Stimulated activated CD4-positive, alpha-beta T cell treated with anti-CD3 and anti-CD28 coated beads, Interleukin-12 subunit alpha, Interleukin-12 subunit beta, amount 100 ng/mL, for 24 hours (primary cell): ENCODE measurements at places on chromosomes 4 and X.

- no peak for DNase-seq
These were observed 87.8 kb upstream of the GUCY1A1 start for GRCh38 chr4:155578726-155579370.

- no peak for DNase-seq
These were observed 55.7 kb upstream of the SLC7A11 start for GRCh38 chr4:138297743-138298405.

GRCh38 chrX:139680356-139680755 lies 27.6 kb downstream of the MCF2 start:
- no peak for DNase-seq

DNA sequence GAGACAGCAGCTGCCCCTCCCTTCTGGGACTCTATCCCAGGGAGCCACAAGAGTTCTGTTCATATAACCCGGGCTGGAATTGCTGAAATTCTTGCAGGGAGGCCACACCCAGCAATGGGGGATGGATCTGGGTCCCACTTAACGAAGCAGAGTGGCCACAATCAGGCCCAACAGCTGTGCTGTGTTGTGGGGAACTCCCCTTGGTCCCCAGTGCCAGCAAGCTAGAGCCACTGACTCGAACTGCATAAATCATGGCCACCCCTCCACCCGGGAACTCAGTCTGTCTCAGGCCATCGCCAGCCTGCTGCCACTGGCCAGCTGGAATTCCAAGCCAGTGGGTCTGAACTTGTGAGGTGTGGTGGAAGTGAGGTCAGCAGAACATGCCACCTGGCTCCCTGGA lies 111.1 kb downstream of the KLF8 start:
- no peak for DNase-seq

DNA sequence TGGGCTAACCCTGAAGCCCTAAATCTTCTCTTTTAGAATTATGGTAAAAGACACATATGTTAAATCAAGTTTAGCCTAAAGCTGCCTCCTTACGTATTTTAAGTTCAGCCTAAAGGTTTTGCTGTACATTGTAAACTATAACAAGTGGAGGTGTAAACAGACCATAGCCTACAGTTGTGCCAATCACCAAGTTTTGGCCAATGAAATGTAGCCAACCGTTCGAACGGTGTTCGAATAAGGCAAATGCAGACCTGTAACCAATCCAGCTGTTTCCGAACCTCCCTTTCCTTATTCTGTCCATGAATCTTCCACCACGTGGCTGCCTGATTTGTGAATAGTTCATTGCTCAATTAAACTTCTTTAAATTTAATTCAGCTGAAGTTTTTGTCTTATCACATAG lies 52.1 kb upstream of the TBC1D9 start:
- DNase-seq: no peak

DNA sequence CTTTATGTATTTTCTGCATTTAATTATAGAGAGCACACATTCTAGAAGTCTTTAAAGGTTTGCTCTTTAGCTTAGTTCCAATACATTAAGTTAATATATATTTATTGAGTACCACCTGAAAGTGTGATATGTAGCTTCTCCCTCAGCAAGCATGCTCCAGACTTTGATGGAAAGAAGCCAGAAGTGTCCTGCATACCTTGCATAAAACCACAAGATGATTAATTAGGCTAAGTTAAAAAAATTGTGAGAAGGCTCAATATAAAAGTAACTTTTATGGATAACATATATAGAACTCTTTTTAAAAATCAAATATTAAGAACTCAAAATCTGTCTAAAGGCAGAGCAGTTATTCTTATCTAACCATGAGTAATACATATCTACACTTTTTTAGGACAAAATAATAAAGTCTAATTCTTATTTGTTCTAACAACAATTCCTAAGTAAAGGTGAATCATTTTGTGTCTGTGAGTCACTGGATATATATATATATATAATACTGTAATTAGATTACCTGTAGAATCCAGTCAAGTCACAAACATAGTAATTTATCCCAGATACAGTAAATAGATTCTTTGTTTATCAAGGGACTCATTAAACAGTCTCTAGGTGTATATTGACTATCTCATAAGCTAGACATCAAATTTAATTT lies 51.2 kb downstream of the INTS12 start:
- DNase-seq: no peak

DNA sequence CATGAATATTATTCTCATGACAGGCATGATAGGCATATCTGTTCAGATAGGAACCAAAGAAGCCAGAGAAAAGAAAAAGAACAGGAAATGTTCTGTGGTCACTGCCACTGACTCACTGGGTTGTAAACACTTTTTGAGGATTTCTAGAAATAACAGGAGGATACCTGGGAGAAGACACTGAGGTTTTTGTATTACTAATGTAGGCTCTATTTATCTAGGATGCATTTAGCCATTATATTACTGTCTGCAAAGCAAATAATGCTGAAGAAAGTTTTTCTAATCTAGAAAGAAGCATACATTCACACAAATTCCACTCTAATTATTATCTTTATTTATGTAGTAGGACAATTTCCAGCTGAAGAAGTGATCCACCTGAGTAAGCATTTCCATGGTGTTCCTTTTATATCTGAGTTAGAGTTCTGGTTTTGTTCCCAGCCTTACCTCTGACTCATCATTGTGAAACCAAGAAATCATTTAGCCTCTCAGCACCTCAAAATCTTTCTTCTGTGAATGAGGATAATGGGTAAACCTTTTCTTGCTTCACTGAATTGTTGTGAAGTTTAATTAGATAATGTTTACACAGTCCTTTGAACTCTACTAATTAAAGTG lies 40.2 kb upstream of the EPGN start:
- no peak for DNase-seq

DNA sequence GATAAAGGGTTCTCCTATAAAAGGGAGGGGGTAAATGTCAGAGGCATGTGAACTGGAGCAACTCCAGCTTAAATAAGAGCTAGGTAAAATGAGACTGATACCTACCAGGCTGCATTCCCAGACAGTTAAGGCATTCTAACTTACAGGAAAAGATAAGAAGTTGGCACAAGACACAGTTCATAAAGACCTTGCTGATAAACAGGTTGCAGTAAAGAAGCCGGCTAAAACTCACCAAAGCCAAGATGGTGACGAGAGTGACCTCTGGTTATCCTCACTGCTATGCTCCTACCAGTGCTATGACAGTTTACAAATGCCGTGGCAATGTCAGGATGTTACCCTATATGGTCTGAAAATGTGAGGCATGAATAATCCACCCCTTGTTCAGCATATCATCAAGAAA lies 13.1 kb upstream of the SULT1B1 start:
- no peak for DNase-seq

- DNase-seq: no peak
These were observed 90.0 kb downstream of the MAOA start for GRCh38 chrX:43745938-43746721.

- DNase-seq: no peak
These were observed 178.9 kb upstream of the GATB start for GRCh38 chr4:151939670-151940069.

GRCh38 chr4:154425514-154425913 lies 66.1 kb downstream of the DCHS2 start:
- no peak for DNase-seq

DNA sequence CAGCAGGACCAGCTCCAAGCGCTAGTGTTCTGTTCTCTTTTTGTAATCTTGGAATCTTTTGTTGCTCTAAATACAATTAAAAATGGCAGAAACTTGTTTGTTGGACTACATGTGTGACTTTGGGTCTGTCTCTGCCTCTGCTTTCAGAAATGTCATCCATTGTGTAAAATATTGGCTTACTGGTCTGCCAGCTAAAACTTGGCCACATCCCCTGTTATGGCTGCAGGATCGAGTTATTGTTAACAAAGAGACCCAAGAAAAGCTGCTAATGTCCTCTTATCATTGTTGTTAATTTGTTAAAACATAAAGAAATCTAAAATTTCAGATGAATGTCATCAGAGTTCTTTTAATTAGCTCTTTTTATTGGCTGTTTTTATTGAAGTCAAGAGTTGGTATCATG lies 186.5 kb downstream of the AR start:
- no peak for DNase-seq
